ENCODE measurements at places on chromosomes 11 and 22.

- DNase-seq, result no peak
Observed at GRCh38 chr11:34157163-34157562, 51.7 kb downstream of the NAT10 start.

DNA sequence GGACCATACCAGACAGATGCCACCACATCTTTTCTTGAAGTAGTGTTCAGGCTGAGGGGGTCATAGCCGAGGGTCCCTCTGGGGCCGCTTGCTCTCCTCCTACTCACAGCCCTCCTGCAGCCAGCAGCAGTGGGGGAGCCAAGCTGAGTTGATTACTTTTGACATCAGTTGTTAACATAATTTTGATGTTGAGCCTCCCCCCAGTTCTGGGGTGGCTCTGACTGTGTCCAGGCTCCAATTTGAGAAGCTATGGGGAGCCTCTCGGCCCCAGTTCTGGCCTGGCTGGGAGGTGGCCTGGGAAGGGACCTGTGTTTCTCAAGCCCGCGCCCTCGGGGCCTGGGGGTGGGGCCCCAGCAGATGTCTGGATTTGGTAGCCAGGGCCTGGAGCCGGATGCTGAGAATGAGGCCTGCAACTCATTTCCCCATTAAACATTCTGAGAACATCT is 47.9 kb downstream of the KCNQ1OT1 start:
- no peak for DNase-seq

DNA sequence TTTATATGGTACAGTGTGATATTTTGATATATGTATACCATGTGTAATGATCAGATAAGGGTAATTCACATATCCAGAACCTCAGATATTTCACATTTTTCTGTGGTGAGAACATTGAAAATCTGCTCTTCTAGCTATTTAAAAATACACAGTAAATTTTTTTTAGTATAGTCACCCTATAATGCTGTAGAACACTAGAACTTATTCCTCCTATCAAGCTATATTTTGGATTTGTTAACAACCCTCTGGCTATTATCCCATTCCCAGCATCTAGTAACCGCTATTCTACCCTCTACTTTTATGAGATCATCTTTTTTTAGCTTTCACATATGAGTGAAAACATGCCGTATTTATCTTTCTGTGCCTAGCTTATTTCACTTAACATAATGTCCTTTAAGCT is 65.5 kb upstream of the SYT9 start:
- DNase-seq, result no peak

GRCh38 chr11:38323961-38324761 is 1726.1 kb upstream of the RAG2 start:
- DNase-seq, result no peak

DNA sequence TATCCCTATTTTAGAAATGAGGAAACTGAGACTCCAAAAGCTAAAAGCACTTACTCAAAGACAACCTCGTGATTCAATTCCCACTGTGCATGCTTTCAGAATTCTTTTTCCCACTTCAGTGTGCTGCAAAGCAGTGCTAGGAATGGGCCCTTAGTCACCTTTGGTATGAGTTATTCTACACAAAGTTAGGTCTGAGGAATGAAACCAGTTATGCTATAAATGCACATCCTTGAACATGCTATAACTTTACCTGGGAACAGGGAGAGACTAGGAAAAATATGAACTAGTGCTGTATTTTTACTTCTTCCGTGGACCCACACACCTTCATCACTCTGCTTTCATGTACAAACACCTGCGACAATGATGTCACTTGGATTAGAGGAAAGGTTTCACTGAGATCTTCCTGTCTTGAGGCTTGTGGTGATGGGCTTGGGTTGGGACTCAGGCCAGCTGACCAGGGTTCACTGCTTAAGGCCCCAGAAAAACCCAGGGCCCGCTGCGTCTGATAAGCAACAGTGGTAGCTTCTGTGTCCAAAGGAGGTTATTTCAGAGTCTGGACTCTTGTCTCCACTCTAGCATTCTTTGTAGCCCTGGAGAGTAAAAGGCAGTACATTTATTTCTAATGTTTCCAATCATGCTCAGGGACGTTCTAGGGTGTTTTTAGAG is 81.6 kb downstream of the ZC3H12C start:
- no peak for DNase-seq

Measured in Kasumi-1 (cell line).